ENCODE measurements at places on chromosomes 3 and 15.

GRCh38 chr3:109648027-109648426 lies 310.7 kb upstream of the DPPA4 start:
- no peak for DNase-seq

DNA sequence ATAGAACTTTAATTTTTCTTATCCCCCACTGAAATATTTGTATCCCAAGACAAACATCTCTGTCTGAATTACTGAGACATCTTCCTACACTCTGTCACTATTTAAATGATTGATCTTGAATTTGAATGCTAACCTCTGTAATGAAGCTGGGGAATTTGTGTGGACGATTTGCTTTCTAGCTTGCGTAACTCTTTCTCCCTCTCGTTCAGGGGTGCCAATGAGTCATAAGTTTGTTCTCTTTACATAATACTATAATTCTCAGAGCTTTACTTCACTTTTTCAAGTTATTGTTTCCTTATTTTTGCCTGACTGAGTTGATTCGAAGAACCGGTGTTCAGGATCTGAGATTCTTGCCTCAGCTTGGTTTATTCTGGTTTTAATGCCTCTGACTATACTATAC lies 783.3 kb upstream of the CADM2 start:
- DNase-seq: no peak

GRCh38 chr15:86231864-86232721 lies 152.4 kb downstream of the AGBL1 start:
- no peak for DNase-seq

DNA sequence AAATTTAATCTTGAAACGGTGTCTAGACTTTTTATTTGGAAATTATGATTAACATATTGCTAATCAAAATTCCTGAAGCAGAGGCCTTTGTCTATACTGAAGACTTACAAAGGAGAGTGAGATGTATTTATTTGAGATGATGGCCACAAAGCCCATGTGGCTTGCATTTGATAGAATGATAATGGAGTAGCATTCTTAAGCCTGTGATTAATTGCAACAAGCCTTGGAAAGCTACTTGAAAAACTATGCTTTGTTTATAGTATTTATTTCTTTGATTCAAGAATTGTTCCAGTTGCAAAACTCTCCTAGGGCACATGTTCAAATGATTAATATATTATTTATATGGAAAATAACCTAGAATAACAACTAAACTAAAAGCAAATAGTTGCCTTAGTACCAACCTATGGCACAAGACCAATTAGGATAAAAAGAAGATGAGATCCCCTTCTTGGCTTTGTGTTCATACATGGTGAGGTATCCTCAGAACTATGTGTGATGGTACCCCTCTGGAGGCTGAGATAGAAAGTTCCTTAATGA lies 244.1 kb upstream of the TBL1XR1 start:
- DNase-seq: no peak

DNA sequence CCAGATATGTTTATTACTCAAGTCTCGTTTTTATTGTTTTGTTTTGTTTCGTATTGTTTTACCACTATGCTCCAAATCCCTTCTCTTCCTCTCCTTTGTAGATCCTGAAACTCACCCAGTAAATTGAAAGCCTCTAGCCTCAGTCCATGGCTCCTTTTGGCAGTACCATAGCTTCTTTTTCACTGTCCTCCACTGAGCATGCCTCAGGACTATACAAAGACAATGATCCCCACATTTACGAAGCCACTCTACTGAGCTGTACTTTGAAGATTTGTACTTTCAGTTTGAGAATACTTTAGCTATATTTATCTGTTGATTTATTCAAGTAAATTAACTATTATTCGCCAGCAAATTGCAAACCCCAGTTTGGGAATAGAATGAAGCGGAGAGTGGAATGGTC lies 159.1 kb upstream of the SLITRK3 start:
- no peak for DNase-seq

DNA sequence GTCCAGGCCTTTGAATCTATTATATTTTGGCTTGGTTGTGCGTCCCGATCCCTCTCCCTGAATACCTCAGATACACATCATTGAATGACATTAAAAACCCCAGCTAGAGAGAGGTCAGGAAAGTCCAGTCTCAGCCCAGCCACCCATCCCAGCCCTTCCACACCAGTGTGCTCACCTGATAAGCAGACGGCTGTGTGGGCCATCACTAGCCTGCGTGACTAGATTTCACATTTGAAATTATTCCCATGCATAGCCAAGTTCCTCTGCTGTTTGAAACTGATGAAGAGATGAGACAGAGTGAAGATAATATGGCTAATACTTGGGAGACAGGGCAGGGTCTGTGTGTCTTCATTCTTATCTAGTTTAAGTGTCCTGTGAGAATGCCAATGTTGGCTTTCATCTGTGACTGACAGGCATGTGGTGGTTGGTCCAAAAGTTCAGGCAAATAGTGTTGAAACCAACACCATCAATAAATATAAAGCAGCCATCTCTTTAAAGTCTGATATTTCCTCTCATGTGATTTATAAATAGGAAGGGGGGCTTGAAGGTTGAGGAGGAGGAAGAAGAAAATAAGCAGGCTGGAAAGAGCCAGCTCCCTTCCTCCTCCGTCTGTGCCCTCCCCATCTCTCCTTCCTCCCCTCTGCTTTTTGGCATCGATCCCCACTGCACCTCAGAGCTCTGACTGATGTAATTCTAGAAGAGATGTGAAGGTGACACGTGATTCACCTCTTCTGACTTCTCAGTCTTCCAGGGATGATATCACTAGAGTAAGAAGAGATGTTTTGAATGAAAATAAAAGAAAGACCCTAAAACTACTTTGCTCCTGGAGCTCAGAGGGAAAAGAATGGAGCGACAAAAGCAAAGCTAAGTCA lies 5.1 kb downstream of the FAM43A start:
- no peak for DNase-seq

DNA sequence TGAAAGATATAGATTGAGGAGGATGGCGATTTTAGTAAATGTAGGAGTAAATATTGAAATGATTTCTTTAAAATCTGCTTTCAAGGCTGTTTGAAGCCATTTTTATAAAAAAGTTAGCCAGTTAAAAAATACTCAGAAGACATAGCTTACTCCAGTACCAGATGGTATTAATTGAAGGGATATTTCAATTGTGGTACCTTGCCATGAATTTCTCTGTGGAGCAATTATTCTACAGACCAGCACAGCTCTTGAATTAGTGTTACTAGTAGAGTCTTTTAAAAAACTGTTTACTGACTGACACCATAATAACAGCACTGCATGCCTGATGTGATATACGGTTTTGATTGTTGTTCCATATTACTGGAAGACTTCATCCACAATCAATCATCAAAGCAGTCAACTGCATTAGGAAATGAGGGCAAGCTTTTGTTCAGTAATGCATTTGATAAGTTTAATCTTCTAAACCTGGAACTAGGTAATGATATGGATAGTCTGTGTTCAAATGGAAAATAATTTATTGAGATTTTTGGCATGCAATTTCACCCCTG lies 106.4 kb downstream of the MFSD1 start:
- no peak for DNase-seq

GRCh38 chr15:42628761-42629160 lies 53.4 kb downstream of the STARD9 start:
- DNase-seq: no peak

DNA sequence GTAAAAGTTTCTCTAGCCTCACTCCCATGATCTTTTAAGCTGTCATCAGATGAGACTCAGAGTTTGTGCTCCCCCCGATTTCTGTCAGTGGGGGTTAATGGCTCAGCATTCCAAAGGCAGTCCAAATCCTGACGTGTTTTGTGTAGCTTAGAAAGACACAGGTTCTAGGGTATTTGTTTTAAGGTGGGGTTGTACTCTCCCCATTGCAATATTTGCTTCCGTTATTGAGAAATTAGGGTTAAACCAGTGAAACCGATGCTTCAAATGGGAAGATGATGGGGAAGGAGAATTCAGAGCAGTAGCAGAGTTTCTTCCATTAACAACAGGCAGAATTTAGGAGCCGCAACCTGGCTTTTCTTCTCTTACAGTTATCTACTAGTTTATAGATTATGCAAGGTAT lies 3.4 kb downstream of the PIGB start:
- DNase-seq: no peak

DNA sequence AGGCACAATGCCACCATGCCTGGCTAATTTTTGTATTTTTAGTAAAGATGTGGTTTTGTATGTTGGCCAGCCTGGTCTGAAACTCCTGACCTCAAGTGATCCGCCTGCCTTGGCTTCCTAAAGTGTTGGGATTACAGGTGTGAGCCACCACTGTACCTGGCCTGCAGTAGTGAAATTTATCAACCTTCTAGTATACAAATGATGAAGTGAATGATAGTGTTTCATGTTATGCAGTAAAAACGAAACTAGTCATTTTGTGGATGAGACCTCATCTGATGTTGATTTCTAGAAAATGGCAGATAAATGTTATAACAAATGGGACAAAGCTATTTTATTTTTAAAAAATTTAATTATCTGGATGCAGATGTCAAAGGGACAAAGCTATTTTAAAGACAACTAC lies 32.9 kb downstream of the NXPE3 start:
- DNase-seq: no peak

- no peak for DNase-seq
These were observed 44.4 kb downstream of the ADAMTSL3 start for GRCh38 chr15:83698294-83698693.

- no peak for DNase-seq
These were observed 83.6 kb downstream of the CLSTN2 start for GRCh38 chr3:140018556-140018955.
